ENCODE measurements at places on chromosomes 2 and 18.

DNA sequence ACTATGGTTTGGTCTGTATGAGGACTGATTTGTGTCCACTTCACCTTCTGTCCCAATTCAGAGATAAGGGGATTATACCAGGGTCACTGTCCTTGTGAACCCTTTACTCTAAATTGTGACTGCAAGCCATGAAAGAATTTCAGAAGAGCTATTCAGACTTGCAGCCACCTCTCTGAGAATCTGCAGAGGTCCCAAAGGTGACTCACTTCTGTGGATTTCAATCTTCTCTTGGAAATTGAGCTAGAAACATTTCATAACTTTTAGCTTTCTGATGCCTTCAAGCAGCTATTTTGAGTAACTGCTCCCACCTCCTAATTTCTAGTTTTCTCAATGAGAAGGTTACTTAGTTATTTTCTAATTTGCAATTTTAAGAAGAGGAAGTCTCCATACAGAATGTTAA lies 1242.4 kb upstream of the ACVR2A start:
- no peak for DNase-seq

GRCh38 chr2:60741576-60741975 lies 14.5 kb upstream of the PAPOLG start:
- peak; percentile 44 for DNase-seq

- peak; percentile 82 for DNase-seq
Measured at GRCh38 chr2:45494275-45494977, 116.6 kb downstream of the SRBD1 start.

DNA sequence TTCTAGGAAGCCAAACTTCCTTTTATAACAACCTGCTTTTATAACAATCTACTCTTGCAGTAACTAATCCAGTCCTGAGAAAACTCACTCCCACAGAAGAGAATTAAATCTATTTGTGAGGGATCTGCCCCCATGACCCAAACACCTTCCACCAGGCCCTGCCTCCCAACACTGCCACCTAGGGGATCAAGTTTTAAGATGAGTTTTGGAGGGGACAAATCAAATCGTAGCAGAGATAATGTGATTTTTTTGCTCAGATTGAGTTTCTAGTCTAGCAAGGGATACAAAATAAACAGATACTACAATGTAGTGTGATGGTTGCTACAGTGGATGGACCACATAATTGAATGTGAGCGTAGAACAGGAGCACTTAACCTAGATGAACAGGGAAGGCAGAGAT lies 52.2 kb downstream of the NCOA1 start:
- DNase-seq: peak; percentile 6

DNA sequence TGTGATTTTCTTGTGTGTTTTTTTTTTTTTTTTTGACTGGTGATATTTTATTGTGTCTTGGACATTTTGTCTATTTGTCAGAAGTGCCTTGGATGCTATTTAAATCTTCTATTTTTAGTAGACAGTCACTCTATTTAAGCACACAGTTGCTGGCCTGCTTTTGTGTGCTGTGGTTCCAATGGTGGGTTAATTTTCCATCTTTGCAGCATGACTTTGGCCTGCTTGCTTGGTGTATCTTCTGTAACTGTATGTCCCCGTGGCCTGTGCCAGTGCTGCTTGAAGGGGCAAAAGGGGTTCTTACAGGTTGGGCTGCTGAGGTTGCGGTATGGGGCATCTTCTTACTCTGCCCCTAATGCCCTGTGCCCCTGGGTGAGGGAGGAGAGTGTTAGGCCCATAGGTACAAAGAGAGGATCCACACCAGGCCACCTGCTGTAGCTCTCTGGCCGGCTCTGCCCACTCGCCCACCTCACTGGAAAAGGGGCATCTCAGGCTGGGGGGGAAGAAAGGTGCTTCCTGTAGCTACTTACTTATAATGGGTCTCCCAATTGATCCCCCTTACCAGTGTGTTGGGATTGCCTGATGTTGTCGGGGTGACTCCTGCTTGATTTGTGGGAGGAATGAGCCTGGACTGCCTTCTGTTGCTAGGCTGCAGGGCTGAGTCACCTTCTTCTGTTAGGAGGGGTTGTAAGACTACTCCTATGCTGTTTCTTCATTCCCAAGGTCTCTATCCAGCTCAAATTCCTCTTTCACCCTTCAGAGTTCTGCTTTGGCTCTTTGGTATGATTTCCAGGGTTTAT lies 490.0 kb upstream of the HS6ST1 start:
- DNase-seq: peak; percentile 42

- no peak for DNase-seq
Measured at GRCh38 chr2:11160731-11161455, 5.6 kb downstream of the SLC66A3 start.

- no peak for DNase-seq
Measured at GRCh38 chr18:74819433-74820059, 221.9 kb downstream of the ZNF407 start.

- DNase-seq: no peak
Measured at GRCh38 chr18:54117853-54118773, 106.4 kb downstream of the MBD2 start.

- no peak for DNase-seq
Measured at GRCh38 chr2:112783187-112783714, 1.0 kb downstream of the IL1A start.

DNA sequence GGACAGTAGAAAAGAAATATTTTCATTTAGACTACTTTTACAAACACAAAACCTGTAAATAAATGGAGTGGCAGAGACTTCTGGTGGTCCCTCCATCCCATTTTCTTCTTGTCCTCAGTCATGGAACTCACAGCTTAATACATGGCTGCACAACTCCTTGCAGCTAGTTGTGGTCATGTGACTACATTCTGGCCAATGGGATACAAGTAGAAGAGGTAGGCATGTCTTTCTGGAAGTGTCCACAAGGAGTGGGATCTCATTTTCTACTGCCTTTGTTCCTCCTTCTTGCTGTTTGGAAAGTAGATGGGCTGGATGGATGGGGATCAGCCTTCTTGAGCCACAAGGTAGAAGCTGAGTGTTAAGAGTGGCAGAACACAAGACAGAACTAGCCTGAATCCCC lies 555.8 kb downstream of the SATB2 start:
- no peak for DNase-seq

- DNase-seq: no peak
Measured at GRCh38 chr2:26351375-26352090, 4.9 kb upstream of the ADGRF3 start.

GRCh38 chr2:167388497-167388896 lies 500.2 kb downstream of the XIRP2 start:
- DNase-seq: no peak

DNA sequence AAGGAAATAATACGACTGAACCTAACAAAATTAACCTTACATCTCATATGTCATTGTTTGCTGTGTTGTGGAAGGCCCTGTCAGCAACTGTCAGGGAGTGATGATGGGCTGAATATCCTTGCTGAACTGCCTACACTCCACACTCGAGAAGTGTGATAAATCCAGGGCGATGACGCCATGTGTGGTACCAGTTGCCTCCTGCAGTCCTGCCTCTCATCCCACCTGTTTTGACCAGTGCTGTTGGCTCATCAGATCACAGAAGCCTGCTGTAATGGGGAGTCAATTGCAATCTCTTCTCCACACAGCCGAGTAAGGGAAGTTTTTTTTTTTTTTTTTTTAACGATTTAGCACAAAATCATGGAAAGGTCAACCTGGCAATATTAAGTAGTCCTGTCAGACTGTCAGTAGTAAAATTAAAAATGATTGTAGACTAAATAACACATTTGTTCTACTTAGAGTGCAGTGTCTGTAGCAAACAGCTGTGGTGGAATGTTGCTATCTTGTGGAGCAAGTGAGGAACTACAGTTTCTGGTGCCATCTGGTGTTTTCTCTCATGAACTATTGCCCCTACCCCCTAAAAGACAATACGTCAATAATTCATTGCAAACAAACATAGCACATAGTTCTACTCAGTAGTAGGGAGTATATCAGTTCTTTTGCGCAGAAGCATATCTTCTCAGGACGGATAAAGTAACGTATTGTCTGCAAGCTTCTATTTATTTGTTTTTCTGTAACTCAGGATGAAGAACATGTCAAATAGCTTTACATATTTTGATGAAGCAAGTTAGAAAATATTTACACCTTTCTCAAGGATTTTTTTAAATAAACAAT lies 347.6 kb downstream of the CTNNA2 start:
- DNase-seq: no peak

DNA sequence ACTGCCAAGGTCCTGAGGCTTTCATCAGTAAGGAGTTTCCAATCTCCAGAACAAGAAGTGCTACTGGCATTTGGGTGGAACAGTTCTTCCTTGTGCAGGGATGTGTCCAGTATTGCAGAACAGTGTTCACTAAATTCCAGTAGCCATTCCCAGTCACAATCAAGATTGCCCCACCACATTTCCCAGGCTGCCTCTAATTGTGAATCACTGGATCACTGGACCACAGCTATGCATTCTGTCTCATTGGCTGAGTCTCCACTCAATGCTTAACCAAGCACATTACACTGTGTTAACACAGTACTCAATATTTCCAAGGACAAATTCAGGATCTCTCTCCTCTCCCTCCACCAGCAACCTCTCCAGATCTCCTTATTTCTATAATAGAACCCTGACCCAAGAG lies 160.2 kb upstream of the CCDC150 start:
- no peak for DNase-seq

GRCh38 chr2:26883956-26884355 lies 36.0 kb downstream of the DPYSL5 start:
- DNase-seq: no peak

- DNase-seq: no peak
Measured at GRCh38 chr18:47248604-47249313, 2.7 kb downstream of the SKOR2 start.

GRCh38 chr2:158359846-158360245 lies 96.7 kb downstream of the CCDC148 start:
- peak; percentile 54 for DNase-seq

GRCh38 chr2:168326572-168326971 lies 79.2 kb upstream of the STK39 start:
- DNase-seq: no peak

DNA sequence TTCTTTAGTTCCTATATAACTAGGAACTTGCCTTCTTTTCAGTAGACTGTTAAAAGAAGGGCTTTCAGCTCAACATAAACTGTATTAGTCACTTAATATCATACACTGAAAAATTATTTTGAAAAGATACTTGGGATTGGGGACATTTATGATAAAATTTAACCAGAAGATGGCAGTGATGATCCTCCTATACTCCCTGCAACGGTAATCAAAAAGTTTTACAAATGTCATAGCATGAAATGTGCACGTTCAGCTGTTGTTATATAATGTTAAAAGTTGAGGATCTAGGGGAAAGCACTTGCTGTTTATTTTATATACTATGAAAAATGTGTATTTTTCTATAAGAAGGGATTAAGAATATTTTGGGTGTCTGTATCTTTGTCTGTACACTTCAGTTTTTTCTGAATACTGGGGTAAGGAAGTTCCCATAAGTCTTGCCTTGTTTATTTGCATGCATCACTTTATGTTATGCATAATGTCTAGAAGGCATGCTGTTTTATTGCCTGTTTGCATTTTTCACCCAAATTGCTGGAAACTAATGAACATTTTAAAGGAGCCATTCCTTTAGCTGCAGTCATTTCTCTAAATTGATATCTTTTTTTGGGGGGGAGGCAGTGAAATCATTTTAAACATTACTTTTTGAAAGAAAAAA lies 19.0 kb downstream of the DYNC1I2 start:
- peak; percentile 24 for DNase-seq

- DNase-seq: peak; percentile 86
Measured at GRCh38 chr2:203673933-203674332, 32.5 kb upstream of the CD28 start.

GRCh38 chr2:27955384-27956161 lies 65.0 kb downstream of the BABAM2 start:
- peak; percentile 29 for DNase-seq

DNA sequence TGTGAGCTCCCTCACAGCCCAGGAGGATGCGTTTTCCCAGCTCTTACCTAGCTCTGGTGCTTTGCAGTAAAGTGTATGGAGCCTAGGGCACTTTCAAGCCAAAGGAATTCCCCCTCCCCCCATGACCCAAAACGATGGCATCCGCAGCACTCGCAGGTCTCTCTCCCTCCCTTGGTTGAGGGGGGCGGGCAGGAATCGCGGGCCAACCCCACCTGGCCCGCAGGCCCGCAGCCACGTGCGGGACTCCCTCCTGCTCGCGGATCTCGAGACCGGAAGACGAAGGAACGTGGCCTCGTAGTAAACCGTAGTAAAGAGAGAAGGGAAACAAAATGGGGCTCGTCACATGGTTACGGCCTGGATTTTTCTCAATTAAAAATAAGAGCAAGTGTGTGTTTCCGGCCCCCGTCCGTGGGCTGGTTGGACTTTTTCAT lies 8.5 kb downstream of the IRS1 start:
- DNase-seq: peak; percentile 72

- peak; percentile 40 for DNase-seq
Measured at GRCh38 chr2:171939743-171940071, 17.4 kb downstream of the HAT1 start.
